ENCODE measurements at places on chromosomes 5 and 9.

DNA sequence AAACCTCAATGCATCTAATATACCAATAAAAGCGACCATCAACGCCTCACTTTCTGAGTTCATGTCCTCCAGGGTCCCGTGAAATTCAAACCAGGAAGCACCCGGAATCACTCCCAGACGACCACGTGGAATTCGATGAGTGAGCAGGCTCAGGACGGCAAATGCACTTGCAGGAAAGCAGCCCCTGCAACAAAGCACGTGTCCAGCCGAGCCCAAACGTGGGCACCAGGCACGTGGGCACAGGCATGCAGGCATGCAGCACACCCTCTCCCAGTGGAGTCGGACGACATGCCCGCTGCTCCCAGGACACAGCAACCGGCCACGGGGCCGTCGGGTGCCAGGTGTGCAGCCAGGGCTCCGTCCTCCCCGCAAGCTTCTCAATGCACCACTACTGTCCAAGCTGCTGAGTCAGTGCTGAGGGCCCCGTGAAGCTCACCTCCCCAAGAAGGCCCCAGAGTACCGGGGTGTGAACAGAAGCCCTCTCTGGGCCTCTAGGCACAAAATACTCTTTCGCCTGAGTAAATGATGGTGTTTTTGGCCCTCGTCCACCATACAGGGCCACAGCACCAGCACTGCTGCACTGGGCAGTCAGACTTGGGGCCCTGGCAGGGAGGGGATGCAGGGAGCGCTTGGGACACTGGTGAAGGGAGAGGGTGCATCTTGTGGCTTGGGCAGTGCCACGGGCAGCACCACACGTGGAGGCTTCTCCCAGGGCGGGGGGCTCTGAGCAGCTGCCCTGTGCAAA, 87.6 kb downstream of the VAV2 start:
- DNase-seq, result no peak

GRCh38 chr5:150642991-150643710, 2.7 kb downstream of the SYNPO start:
- no peak for DNase-seq

DNA sequence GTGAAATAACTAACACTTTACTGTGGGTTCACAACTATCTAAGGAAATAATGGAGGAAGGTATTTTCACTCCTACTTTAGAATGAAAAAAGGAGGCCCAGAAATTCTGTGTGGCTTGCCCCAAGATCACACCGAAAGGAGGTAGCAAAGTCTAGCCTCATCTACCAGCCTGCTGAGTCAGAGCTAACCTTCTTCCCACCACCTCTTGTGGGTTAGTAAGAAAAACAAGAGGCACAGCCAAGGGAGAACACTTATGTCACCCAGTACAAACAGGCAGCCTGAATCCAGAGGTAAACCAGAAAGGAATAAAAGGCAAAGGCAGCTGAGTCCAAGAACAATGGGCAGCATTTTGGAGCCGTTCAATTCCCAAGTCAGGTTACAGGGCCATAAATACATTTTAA, 91.9 kb upstream of the RASEF start:
- DNase-seq, result no peak

- DNase-seq, result no peak
These were observed 20.3 kb downstream of the CAMSAP1 start for GRCh38 chr9:135887021-135887507.

GRCh38 chr9:129076640-129077037, 4.3 kb upstream of the DOLPP1 start:
- DNase-seq, result no peak

DNA sequence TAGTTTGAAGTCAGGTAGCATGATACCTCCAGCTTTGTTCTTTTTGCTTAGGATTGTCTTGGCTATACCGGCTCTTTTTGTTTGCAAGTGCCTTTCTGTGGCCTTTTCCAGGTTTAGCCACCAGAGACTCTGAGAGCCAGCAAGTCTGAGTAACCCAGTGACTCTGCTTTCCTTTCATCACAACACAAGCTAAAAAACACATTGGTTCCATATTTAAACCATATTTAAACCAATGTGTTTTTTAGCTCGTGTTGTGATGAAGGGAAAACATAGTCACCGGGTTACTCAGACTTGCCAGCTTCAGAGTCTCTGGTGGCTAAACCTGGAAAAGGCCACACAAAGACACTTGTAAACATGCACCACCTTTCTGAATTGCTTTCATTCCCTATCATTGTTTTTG, 493.3 kb downstream of the NTRK2 start:
- DNase-seq, result no peak

- DNase-seq, result no peak
These were observed 175.1 kb downstream of the ACER2 start for GRCh38 chr9:19583890-19584289.

DNA sequence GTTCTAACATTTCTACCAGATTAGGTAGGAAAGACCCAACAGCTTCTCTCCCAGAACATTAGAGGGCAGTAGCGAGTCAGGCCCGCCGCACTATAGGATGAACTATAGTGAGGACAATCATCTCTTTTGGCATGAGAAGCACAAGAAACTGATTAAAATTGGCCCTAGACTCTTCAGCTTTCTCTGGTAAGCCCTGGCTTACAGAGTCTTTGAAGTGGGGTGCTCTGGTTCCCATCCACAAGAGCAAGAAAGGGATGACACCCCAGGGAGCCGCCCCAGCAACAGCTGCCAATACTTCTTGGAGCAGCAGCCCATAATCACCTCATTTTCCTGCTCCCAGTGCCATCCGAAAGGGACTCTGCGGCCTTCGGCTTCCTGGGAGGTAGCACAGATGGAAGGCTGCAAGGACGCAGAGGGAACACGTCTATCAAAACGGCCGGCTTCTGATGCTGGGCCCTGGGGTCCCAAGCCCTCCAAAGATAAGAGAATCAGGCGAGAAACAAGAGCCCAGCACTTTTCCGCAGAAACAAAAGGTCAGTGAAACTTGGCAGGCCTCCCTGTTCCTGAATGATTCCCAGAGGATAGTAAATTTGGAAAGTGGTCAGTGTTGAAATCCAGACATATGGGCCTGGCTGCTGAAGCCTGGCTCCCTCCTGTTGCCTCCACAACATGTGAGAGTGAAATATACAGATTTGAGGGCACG, 69.3 kb downstream of the HSD17B3 start:
- DNase-seq, result no peak

DNA sequence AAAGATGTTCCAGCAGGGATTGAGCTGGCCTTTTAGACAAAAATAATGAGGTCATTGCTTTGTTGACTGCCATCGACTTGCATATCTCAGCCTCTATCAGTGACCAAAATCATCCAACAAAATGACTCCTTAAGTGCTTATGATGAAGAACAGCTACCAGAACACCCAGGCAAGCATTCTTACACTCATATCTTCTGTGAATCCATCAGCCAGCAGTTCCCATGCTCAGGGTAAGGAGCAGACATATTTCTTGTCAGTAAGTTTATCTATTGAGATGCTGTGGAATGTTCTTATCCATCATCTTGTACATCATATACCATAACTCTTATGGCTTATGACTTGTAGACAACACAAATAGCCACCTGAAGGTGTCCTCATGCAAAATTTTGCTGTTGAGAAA, 20.2 kb upstream of the SPDL1 start:
- DNase-seq, result no peak

DNA sequence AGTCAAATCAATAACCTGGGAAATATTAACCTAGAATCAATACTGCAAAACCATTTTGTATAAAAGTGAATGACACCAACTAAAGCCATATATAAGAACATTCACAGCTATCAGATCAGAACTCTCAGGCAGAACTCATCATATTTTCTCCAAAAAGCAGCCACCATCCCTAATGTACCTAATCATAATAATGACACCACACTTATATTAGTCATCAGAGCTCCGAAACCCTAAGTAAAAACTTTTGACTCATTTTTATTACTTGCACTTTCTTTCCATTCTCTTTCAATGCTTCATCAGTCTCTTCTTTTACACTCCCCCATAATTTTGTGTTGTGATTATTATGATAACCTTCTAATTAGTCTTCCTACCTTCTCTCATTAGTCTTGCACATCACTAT, 45.3 kb downstream of the INSL6 start:
- DNase-seq, result no peak

DNA sequence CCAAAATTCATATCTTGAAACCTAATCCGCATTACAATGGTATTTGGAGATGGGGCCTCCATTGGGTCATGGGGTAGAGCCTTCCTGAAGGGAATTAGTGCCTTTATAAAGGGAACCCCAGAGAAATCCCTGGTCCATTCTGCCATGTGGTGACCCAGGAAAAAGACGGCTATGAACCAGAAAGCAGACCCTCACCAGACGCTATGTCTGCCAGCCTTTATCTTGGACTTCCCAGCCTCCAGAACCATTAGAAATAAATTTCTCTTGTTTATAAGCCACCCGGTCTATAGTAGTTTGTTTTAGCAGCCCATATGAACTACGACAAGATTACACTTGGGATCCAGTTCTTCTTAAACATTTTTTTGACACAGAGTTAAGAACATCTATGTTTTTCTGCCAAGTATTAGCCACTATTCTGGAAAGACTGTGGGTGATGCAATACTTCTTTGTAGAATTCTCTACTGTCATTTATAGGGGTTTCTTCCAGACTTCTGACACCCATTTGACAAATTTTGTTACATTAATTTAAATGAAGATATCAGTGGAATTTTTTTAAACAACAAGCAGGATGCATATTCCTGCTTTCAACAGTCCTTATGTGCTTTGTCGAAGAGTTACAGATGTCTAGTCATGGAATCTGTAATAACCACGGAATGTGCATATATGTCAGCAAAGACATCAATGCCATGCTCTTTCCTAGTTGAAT, 572.4 kb downstream of the NR2F1-AS1 start:
- no peak for DNase-seq

DNA sequence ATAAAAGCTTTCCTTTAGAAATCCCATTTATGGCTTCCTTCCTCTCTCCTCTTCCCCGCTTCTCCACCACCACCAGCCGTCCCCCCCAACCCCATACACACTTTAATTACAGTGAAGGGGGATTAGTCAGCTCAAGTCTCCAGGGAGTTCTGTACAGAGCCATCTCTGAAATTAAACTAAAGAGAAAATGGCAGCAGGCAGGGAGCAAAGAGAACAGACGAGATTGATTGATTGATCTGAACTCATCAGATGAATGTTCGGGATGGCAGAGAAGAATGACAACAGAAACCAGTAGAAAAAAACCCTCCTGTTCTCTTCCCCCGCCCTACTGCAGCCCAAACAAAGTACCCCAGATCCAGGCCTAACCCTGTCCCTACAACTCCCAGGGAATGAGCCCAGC, 241.7 kb upstream of the PANK3 start:
- no peak for DNase-seq

- DNase-seq, result no peak
These were observed 419.6 kb downstream of the GADD45G start for GRCh38 chr9:90024409-90024808.

All from stimulated activated CD4-positive, alpha-beta T cell treated with anti-CD3 and anti-CD28 coated beads, TNF-alpha, amount 100 ng/mL, for 48 hours (primary cell).